Stimulated activated CD4-positive, alpha-beta T cell treated with anti-CD3 and anti-CD28 coated beads, TNF-alpha, amount 100 ng/mL, for 4 hours (primary cell): ENCODE measurements at places on chromosomes 11 and 22.

DNA sequence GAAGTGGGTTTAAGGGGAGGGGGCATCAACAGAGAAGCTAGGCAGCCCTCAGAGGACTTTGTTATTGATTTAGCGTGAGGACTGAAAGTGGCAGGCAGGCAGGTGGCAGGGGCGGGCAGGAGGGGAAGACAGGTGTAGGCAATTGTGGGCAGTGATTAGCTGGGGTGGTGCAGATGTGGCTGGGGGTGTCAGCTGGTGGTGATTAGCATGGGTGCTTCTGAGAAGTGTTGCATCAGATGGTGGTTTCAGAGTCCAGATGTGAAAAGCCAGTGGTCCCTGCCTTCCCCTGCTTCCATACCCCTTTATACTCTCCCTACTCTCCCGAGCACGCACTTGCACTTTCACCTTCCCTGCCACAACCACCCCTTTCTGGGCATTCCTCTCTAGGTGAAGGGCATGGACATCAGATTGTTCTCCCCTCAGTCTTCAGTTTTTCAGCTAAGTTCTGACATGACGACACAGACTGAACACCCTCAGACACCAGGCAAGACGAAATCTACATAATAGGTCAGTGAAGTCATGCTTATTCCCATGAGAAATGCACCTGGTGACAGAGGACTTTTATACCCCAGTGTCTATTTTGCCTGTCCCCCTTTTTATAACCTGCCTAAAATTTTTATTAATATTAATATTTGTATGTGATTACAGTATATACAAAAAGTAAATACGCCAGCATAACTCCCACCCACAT, 435.7 kb upstream of the CADM1 start:
- DNase-seq: no peak

- DNase-seq: no peak
Observed at GRCh38 chr22:31607696-31608095, 54.3 kb downstream of the PISD start.

DNA sequence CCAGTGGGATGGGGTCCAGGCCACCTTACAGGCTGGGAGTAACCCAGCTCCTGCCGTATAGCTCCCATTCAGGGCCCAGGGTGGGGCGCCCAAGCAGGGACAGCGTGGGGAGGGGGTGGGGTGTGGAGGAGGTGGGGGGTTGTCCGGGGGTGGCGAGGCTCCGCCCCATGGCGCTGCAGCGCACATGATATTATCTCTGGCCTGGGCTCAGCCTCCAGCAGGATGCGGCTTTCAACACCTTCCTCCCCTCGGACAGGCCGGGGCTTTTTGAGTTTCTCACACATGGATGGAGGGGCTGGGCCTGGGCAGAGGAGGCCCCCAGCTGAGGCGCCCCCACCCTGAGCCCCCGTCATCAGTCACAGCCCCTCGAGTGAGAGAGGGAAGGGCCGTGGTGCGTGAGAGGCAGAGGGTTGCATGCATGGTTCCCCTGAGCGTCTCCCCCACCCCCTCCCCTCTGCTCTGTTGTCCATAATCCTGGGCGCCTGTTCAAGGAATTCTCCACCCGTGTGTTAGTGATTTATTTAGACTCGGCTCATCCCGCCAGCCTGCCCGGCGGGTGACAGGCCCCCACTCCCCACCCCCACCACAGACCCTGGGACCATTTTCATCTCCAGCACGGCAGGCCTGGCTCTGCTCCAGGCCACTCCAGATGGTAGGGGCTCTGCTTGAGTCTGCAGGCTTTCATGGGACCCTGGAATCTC, 44.9 kb downstream of the WNT11 start:
- DNase-seq: no peak

DNA sequence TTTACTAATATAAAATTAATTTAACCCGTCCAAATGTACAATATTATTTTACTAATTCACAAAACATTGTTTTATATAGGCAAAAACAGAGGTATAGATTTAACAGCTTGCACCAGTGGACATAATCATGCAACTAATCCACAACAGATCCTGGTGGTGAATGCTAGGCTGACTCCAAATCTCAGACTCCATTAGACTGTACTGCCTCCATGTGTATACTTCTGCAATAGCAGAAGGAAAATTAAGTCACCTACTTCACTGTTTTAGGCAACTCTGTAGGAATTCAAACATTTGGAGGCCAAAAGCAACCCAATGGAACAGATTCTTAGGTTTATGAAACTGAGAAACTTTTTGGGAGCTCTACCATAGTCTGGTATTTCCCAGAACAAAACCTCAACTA, 30.0 kb upstream of the RAB39A start:
- no peak for DNase-seq
